Suprapubic skin (tissue), 4 donors: ENCODE measurements at places on chromosomes 4 and X. TPM values are rescaled to one million over a fixed set of nuclear protein-coding genes. Genes with fewer than 3 reads are reported as not detected.

DNA sequence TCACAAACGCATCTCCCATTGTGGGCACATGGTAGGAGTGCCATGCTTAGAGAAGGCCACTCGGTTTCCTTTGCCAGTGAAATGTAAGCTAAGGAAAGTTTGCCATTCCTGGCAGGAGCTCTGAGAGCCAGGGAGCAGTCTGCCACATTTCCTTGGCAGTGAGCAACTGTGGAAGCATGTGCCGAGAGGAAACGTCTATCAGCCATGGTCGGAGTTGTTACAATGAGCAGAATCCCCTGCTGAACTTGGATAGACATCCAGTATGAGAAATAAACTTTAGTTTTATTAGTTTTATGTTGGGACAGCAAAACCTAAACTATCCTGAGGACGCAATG lies 51.1 kb downstream of the ENOPH1 start:
- H3K27me3 ChIP-seq = no peaks in the 10 kb centered on the region
- H3K4me3 ChIP-seq = no peak overlapping the region
- DNase-seq = no peak
- H3K4me1 ChIP-seq = no peaks in the 10 kb centered on the region
- no peaks in the 10 kb centered on the region for H3K36me3 ChIP-seq

GRCh38 chr4:138804711-138805110 lies 210.9 kb upstream of the NOCT start:
- no peaks in the 10 kb centered on the region for H3K4me1 ChIP-seq
- H3K36me3 ChIP-seq = no peaks in the 10 kb centered on the region
- H3K27me3 ChIP-seq = peaks cover 6% of the 10 kb centered on the region
- no peak for DNase-seq
- H3K27ac ChIP-seq = no peak overlapping the region
- H3K4me3 ChIP-seq = no peak overlapping the region

DNA sequence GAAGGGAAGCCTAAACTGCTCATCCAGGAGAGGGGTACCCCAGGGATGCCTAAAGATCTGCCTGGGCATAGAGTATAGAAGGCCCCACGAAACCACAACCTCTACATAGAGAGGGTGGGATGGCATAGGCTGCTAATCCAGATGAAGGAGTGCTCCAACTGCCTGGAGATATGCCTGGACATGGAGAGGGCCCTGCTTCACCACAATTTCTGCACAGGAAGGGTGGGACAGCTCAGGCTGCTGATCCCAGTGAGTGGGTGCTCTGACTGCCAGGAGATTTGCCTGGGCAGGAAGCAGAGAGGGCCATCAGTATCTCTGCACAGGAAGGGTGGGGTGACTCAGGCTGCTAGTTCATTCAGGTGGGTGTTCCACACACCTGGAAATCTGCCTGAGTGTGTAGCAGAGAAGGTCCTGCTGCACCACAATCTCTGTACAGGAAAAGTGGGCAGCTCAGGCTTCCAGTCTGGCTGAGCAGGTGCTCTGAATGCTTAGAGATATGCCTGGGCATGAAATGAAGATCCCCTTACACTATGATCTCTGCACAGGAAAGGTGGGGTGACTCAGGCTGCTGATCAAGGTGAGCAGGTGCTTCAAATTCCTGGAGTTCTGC lies 61.1 kb downstream of the ZNF518B start:
- no peak overlapping the region for H3K4me3 ChIP-seq
- no peaks in the 10 kb centered on the region for H3K4me1 ChIP-seq
- no peak for DNase-seq
- H3K27me3 ChIP-seq = no peaks in the 10 kb centered on the region

GRCh38 chrX:9671998-9672397 lies 93.6 kb downstream of the GPR143 start:
- no peaks in the 10 kb centered on the region for H3K27me3 ChIP-seq
- H3K4me1 ChIP-seq = no peaks in the 10 kb centered on the region
- H3K27ac ChIP-seq = no peak overlapping the region
- DNase-seq = no peak
- H3K4me3 ChIP-seq = no peak overlapping the region

The ITIH6 gene
- not detected for total RNA-seq

- DNase-seq = no peak
- no peaks in the 10 kb centered on the region for H3K4me1 ChIP-seq
- H3K27me3 ChIP-seq = no peaks in the 10 kb centered on the region
- H3K36me3 ChIP-seq = no peaks in the 10 kb centered on the region
- no peak overlapping the region for H3K4me3 ChIP-seq
Measured at GRCh38 chr4:66893807-66894206, 651.5 kb downstream of the CENPC start.

- peaks cover 5% of the 10 kb centered on the region for H3K36me3 ChIP-seq
- DNase-seq = no peak
- H3K27me3 ChIP-seq = no peaks in the 10 kb centered on the region
- H3K27ac ChIP-seq = no peak overlapping the region
- H3K4me1 ChIP-seq = no peaks in the 10 kb centered on the region
Measured at GRCh38 chrX:155048977-155049619, 21.8 kb downstream of the CMC4 start.

DNA sequence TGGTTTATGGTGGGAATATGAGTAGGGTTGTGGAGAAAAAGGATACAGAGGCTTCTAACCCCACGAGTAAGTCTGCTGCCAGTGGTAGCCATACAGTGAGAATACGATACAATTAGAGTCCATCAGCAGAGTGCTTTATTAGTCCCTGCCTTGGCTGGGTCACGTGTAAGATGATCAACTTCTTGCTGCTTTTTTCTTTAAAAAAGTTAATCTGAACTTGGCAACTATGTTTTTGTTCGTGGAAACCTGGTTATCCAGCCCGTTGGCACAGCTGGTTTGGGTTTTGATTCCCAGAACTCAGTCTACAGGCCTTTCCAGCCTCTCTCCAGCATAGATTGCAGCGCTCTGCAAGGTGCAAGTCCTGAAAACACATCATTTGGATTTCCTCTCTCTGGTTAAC lies 53.1 kb upstream of the LSM6 start:
- no peak overlapping the region for H3K4me3 ChIP-seq
- no peaks in the 10 kb centered on the region for H3K36me3 ChIP-seq
- no peak for DNase-seq
- no peaks in the 10 kb centered on the region for H3K4me1 ChIP-seq

DNA sequence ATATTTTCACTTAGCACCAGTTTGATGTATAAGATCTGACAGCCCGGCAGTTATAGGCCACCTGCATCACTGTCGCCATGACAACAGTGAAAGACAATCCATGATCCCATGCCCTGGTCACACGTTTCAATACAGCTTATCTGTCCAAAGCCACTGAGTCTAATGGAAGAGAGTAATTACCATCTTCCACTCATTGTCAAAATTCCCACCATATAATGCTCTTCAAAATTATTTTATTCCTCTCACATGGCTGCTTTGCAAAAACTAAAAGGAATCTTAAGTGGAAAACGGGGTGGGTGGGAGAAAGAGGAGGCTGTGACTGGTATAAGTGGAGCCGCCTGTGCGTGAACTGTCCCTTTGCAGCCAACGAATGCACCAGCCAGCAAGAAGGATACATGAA lies 44.2 kb downstream of the MAML3 start:
- no peaks in the 10 kb centered on the region for H3K36me3 ChIP-seq
- no peak for DNase-seq
- no peak overlapping the region for H3K4me3 ChIP-seq
- no peaks in the 10 kb centered on the region for H3K27me3 ChIP-seq
- no peak overlapping the region for H3K27ac ChIP-seq
- peaks cover 6% of the 10 kb centered on the region for H3K4me1 ChIP-seq

- H3K4me1 ChIP-seq = no peaks in the 10 kb centered on the region
- H3K36me3 ChIP-seq = no peaks in the 10 kb centered on the region
- H3K27ac ChIP-seq = no peak overlapping the region
- H3K4me3 ChIP-seq = no peak overlapping the region
- no peak for DNase-seq
Measured at GRCh38 chr4:25890571-25891485, 23.2 kb upstream of the SMIM20 start.

DNA sequence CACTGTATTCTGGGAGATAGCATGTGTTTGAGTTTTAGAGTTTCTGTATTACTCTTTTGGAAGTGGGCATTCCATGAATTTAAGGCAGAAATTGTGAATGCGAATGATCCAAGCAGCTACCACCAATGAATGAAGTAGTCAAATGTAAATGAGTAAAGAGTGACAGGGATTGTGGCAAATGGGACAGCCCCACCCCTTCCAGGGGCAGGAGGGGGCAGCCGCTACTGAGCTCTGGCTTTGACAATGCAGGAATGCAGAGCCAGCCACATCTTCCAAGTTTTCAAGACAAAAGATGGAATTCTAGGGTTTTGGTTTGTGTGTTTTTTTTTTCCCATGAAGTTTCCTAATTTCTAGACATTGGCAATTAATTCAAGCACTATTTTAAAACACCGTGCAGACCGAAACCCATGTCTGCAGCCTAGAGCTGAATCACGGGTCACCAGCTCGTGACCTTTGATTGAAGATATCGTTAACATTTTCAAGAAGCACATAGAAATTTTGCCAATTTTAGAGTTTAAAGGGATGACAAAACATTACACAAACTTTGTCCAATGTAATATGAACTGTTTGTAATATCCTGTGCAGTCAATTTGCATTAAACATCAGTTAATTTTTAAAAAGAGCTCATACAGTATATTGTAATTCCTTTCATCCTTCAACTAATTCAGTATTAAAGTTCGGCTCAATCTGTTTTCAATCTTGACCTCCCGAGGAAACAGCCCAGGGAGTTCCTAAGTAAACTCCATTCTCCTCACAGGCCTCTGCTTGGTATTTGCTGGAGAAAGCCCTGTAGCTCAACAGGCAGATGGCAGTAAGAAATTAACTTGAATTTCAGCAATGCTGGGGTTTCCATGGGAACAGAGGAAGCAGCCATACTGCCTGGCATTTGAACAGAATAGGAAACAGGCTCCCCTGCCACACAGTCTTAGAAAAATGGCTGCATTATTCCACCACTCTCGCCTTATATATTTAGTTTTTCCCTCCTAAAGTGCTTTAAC lies 83.4 kb downstream of the UCHL1 start:
- DNase-seq = no peak
- H3K4me3 ChIP-seq = no peak overlapping the region
- no peaks in the 10 kb centered on the region for H3K36me3 ChIP-seq
- H3K4me1 ChIP-seq = no peaks in the 10 kb centered on the region
- no peaks in the 10 kb centered on the region for H3K27me3 ChIP-seq
- H3K27ac ChIP-seq = no peak overlapping the region

GRCh38 chr4:55358668-55359067 lies 12.6 kb downstream of the SRD5A3 start:
- H3K27me3 ChIP-seq = no peaks in the 10 kb centered on the region
- H3K4me1 ChIP-seq = peaks cover 59% of the 10 kb centered on the region
- no peaks in the 10 kb centered on the region for H3K36me3 ChIP-seq
- no peak for DNase-seq
- peak overlapping the region; percentile 2 for H3K4me3 ChIP-seq

DNA sequence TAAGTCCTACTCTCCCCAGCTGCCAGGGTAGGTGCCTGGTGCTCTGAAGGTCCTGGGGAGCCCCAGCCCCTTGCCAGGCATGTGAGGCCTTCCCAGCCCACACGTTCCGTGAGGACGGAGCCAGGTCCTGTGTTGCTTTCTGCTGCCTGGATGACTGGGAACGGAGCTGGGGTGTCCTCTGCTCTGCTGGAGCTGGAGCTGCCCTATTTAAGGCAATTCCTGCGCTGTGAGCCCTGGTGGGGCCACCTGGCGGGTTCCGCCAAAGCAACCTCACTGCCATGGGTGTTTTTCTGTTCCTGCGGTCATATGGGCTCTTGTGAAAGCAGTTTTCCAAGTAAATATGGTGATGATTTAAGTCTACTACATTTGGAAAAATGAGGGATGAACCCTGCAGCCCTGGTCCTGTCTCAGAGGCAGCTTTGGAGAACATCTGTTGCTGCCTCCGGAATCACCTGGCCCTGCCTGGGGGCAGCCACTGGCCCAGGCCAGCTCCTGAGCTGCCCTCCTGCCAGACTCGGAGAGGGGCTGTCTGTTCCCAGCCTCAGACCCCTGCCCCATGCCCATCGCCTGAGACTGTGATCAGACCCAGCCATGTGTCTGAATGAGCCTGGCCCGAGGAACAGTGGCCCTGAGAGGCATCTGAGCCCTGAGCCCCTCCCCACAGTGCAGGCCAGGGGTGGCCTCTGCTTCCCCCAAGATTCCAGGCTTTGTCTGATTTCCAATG lies 33.2 kb downstream of the FGFRL1 start:
- H3K4me1 ChIP-seq = peaks cover 61% of the 10 kb centered on the region
- H3K36me3 ChIP-seq = no peaks in the 10 kb centered on the region
- H3K27ac ChIP-seq = peak overlapping the region; percentile 12
- DNase-seq = no peak

- H3K4me1 ChIP-seq = peaks cover 16% of the 10 kb centered on the region
- H3K27me3 ChIP-seq = no peaks in the 10 kb centered on the region
- no peak overlapping the region for H3K27ac ChIP-seq
- peak overlapping the region; percentile 32 for H3K4me3 ChIP-seq
Measured at GRCh38 chrX:39613997-39614679, 483.6 kb downstream of the BCOR start.

The SSX2B gene
- total RNA-seq = not detected

- peaks cover 16% of the 10 kb centered on the region for H3K27me3 ChIP-seq
- no peak overlapping the region for H3K27ac ChIP-seq
- no peak for DNase-seq
- H3K4me1 ChIP-seq = no peaks in the 10 kb centered on the region
- H3K36me3 ChIP-seq = no peaks in the 10 kb centered on the region
- H3K4me3 ChIP-seq = no peak overlapping the region
Measured at GRCh38 chr4:7512946-7513345, 78.2 kb upstream of the PSAPL1 start.

DNA sequence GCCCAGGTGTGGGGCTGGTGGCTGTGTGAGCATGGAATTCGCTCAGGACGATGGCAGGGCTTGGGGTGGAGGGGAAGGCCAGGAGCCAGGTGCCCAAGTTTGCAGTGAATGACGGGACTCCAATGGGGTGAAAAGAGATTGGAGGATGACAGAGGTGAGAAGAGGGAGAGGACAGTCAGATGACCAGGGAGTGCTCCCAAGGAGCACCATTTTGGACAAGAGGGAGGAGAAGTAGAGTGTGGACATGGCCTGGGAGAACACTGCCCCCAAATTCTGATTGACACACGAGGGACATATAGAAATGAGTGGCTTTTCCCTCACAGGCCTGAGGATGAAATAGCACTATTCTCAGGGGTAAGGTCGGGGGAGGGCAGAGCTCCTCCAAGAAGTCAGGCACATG lies 6.7 kb downstream of the MRFAP1 start:
- no peak overlapping the region for H3K27ac ChIP-seq
- H3K4me3 ChIP-seq = no peak overlapping the region
- no peaks in the 10 kb centered on the region for H3K27me3 ChIP-seq
- peaks cover 14% of the 10 kb centered on the region for H3K4me1 ChIP-seq

DNA sequence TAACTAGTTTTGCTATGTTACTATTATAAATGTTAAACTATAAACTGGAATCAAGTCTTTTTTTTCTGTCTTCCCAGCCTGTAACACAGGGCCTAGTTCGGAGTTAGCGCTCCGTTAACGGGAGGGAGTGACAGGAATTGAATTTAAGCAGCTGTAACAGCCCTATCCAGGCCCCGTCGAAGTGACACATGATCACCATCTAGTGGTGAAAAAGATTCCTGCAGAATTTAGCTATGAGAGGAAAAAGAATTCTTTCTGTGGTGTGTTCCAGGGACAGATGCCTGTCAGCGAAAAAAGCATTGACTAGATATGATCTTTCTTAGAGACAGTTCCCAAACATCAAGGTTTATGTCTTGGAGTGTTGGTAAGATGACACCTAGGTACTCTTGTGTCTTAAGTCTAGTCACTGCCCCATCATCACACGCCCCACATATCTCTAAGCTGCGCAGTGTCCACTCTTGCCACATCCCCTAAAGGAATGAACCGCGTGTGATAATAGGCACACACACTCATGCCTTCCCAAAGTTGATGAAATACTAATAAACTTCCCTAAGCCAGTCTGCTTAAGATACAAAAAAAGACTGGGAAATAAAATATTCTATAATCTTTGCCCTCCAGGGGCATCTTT lies 2.1 kb downstream of the GAB3 start:
- H3K27ac ChIP-seq = no peak overlapping the region
- H3K4me1 ChIP-seq = peaks cover 3% of the 10 kb centered on the region
- no peak overlapping the region for H3K4me3 ChIP-seq
- no peaks in the 10 kb centered on the region for H3K36me3 ChIP-seq
- DNase-seq = no peak
- no peaks in the 10 kb centered on the region for H3K27me3 ChIP-seq
